ENCODE measurements at places on chromosomes 1 and 21.

GRCh38 chr1:201905234-201905890 is 16.7 kb downstream of the SHISA4 start:
- DNase-seq = no peak

DNA sequence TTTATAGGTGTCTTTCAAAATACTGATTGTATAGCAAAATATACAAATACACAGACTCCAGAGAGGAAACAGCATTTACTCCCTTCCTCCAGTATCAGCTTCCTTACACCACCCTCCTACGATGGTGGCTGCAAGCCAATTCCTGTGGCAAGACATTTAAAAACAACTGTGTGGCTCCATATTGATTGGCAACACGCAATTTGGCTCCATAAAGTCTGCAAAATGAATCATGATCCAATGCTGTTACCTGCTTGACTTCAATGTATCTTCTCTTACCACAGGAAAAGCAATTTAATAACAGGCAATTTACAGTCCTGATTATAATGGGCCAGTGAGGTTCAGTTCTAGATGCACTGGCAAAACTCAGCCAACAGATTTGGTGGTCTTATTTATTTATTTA is 19.7 kb upstream of the ATP6V1G3 start:
- no peak for DNase-seq

DNA sequence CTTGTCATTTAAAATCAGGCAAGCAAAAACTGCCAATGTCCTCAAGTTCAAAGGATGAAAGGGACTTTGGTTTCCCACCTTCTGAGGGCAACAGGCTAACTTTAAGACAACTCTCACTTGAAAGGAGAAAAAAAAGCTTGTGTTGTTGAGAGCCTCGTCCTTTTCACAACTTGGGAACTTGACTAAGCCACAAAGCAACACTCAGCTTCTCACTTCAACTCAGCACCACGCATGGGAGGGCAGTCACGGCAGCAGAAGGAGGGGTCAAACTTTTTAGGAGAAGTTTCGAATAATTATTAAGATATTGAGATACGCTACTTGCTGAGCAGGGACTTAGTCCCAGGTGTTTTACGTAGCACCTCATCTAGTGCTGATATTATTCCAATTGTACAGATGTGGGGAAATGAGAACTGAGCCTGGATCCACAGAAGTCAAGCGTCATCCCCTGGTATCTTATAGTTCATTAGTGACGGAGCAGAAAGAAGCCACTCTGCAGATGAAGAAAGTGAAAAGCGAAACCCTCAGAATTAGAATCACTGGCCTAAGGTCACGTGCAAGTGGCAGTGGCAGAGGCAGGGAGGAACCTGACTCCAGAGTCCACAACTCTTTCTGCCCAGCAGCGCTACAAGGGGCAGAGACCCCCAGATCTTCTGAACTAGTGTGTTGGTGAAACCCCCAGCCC is 83.6 kb downstream of the JAK1 start:
- DNase-seq = no peak

- no peak for DNase-seq
Measured at GRCh38 chr1:9111957-9112356, 16.9 kb downstream of the GPR157 start.

DNA sequence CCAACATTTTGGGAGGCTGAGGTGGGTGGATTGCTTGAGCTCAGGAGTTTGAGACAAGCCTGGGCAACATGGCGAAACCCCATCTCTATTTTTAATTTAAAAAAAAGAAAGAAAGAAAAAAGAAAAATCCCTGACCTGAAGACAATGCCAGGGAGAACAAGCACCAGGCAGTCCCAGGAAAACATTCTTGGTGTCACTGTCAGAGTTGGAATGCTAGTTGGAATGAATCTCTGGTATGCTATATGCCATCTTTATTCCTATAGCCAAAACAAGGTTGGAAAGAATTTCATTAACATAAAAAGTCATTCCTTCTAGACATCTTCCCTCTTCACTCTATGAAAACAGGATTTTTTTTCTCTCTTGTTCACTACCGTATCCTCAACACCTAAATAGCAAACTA is 2.8 kb downstream of the DNAJC8 start:
- DNase-seq = no peak

DNA sequence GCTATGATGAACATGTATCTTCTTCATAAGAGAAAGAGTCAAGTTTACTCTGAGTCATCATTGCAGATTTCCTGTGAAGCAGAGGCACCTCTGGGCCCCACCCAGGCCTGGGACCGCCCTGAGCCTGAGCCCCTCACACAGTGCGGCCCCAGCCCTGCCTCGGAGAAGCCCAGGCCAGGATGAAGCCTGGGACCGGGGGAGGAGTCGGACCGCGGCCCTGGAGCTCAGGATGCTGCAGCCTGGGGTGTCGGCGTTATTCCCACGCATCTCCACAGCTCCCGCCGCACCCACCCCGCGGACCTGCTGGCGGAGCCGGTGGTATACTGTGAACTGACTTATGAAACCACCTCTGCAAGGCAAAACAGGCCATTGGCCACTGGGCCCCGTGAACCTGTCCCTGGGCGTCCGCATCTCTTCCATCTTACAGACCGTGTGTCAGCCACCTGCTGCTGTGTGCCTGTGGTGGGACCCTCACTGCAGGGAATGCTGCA is 2.4 kb upstream of the COL6A1 start:
- DNase-seq = no peak

- no peak for DNase-seq
Measured at GRCh38 chr1:159653201-159653600, 61.2 kb downstream of the CRP start.

GRCh38 chr1:160706526-160707235 is 4.9 kb downstream of the CD48 start:
- DNase-seq = no peak

GRCh38 chr1:93874025-93874651 is 4.9 kb downstream of the DNTTIP2 start:
- no peak for DNase-seq

DNA sequence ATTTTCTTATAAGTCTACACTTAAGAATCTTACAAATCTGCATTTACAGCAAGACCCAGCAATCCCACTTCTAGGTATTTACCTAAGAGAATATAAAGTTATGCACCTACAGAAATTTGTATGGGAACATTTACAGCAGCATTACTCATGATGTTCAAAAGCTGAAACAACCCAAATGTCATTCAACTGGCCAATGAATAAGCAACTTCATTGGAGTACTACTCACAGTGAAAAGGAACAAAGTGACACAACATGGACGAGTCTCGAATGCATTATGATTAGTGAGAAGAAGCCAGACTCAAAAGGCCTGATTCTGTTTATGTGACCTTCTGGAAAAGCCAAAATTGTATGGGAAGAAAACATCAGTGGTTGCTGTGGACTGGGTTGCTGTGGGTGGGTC is 116.9 kb downstream of the CAMTA1 start:
- no peak for DNase-seq

GRCh38 chr1:157770442-157771043 is 6.4 kb downstream of the FCRL2 start:
- DNase-seq = no peak

DNA sequence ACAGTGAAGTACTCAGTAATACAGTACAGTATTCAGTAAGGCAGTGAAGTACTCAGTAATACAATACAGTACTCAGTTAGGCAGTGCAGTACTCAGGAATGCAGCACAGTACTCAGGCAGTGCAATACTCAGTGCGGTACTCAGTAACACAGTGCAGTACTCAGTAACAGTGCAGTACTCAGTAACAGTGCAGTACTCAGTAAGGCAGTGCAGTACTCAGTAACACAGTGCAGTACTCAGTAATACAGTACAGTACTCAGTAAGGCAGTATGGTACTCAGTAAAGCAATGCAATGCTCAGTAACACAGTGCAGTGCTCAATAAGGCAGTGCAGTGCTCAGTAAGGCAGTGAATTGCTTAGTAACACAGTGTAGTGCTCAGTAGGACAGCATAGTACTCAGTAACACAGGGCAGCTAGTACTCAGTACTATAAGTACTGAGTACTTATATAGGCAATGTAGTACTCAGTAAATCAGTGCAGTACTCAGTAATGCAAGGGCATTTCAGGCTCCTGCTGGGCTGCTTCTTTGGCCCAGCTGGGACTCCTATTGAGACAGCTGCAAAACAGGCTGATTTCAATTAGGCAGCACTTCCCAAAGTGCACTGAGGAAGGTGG is 411.3 kb downstream of the DISC1 start:
- DNase-seq = no peak

DNA sequence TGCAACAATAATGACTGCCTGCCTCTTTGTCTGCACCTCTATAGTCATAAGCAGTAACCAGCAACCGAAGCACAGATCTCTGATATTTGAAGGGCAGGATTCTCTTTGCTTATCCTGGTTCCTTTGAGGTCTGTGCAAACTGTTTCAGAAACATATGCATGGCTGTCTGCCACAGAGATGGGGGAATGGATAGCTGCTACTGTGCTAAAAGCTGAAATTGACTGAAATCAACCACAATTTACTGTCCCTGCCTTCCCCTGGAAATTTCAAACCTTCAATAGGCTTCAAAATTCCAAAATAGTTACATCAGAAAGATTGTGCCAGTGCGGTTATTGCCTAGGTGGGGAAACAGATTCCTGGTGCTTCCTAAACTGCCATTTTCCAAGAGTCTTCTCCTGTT is 136.8 kb upstream of the GORAB start:
- no peak for DNase-seq

GRCh38 chr1:8523666-8524206 is 205.8 kb downstream of the SLC45A1 start:
- no peak for DNase-seq

DNA sequence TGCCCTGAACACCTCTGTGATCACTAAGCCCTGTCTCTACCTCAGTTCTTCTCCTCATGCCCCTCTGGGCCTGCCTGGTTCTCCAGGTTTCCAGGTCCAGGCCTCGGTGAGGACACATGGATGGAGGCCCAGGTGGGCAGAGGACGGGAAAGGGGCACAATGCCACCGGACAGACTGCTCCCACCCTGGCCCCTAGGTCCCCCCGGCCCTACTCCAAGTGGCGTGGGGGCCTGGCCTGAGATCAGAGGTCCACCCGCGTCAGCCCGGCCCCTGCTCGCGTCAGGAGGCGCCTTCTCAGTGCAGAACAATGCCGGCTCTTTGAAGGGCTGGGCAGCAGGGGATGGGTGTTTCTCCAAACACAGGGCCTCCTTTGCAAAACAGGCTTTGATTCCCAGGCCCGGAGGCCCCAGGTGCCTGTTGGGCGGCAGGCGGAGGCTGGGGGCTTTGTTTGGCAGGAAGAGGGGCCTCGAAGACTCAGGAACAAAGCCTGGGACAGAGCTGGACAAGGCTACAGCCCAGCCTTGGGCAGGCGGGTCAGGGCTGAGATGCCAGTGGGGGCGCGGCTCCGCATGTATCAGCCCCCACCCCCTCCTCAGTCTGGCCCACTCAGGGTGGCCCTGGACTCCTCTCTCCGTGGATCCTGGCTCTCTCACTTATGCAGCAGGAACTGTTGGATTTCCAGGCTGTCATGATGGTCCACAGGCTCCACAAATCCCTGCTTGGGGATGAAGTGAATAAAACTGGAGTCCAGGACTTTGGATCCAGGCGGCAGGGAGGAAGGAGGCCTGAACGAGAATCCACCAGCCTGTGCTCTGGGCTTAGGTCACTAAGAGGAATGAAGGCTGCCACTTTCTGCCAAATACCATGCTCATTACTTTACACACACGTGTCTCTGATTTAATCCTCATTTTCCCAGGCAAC is 77.4 kb upstream of the SLC2A1 start:
- DNase-seq = no peak

GRCh38 chr1:68217060-68217554 is 15.2 kb downstream of the WLS start:
- DNase-seq = no peak

- DNase-seq = no peak
Measured at GRCh38 chr1:42210421-42211133, 46.0 kb upstream of the GUCA2A start.

GRCh38 chr1:188269956-188270355 is 1441.2 kb downstream of the PLA2G4A start:
- DNase-seq = no peak

DNA sequence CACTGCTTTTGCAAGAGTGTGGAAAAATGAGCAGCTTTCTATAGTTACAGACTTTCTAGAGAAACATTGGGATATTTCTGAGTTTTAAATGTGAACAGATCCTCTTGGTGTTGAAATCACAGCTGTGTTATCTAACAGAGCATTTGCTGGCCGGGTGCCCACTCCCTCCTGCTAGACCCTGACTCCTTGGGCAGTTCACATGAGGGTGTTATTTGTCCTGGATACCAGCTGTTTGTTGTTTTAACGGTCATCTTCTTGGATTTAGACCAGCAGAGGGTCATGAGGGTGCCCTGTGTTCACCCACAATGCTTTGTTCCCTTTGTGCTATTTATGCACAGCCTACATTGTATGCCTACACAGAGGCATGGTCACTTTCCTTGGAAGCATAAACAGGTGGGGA is 67.1 kb downstream of the CENPF start:
- DNase-seq = no peak

GRCh38 chr1:225809842-225810578 is at the start of gene EPHX1:
Gene EPHX1 (plus strand): TSS chr1:225810124. CDS start chr1:225828730, 18,606 bp downstream.
- peak; percentile 65 for DNase-seq

DNA sequence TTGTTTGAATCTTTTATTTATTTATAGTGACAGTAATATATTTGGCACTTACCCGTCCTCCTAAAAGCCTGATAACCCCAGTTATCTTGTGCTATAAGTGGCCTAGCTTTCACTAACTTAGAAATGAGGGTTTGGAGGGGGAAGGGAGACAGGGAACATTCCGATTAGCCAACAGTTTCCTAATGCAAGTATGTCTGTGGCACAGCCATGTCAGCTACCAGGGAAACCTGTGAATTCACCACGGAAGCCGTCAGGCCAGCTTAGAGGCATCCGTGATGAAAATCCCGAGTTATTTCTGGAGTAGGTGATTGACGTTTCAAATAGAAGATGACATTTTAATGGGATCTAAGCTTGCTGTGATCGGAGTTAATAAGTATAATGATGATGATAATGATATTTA is 39.4 kb upstream of the BCL10 start:
- no peak for DNase-seq

GRCh38 chr1:38138498-38139233 is 92.1 kb upstream of the POU3F1 start:
- DNase-seq = peak; percentile 47

Measured in forelimb muscle (tissue), 1 donor.